ENCODE measurements at places on chromosomes 5 and 9.

DNA sequence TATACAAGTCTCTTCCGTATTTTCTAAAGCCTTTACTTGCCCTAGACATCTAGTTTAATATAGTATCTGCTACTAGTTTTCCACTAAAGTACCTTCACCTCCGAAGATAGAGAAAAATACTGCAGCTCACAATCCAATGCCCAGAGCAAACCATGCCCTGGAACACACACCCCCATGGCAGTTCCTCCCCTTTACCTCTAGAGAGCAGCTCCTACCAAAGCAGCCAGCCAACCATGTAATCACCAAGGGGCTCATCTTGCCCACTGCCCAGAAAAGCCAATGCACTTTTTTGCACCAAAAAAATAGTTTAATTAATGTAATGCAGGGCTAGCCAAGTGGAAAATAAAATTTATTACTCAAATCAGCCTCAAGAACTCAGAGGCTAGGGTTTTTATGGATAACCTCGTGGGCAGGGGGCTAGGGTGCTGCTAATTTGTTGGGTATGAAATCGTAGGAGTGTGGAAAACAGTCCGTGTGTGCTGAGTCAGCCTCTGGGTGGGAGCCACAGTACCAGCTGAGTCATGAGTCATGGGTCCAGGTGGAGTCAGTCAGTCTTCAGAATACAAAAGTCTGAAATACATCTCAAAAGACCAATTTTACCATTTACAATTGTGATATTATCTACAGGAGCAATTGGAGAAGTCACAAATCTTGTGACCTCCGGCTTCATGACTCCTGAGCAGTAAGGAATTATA lies 120.1 kb upstream of the ACO1 start:
- no peak for DNase-seq

DNA sequence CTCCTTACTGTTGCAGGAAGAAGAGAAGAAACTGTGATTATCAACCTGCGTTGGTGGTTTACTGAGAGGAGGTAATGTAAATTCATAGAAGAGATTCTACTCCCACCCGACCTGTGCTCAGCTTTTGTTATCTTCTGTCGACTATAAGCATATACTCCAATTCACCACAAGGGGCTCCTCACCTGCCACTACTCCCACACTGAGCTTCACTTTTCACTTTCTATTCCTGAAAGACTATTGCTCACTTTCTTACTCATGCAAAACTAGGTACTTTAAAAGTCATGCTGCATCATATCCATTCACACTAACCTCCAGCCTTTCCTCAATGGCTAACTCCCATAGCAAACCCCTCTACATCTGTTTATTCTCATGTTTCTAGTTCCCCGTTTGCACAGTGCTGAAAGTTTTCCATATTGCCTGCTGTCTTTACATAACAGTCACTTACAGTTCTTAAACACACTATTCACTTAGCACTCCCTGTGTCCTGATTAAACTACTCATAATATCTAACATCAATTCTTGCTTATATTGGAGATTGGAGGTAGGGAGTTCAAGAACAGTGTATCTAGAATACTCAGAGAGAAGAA lies 1062.6 kb downstream of the NR2F1-AS1 start:
- peak; percentile 15 for DNase-seq

GRCh38 chr9:72996684-72997314 lies 43.9 kb upstream of the ALDH1A1 start:
- no peak for DNase-seq

GRCh38 chr9:127061411-127061810 lies 61.0 kb downstream of the ANGPTL2 start:
- DNase-seq = no peak

DNA sequence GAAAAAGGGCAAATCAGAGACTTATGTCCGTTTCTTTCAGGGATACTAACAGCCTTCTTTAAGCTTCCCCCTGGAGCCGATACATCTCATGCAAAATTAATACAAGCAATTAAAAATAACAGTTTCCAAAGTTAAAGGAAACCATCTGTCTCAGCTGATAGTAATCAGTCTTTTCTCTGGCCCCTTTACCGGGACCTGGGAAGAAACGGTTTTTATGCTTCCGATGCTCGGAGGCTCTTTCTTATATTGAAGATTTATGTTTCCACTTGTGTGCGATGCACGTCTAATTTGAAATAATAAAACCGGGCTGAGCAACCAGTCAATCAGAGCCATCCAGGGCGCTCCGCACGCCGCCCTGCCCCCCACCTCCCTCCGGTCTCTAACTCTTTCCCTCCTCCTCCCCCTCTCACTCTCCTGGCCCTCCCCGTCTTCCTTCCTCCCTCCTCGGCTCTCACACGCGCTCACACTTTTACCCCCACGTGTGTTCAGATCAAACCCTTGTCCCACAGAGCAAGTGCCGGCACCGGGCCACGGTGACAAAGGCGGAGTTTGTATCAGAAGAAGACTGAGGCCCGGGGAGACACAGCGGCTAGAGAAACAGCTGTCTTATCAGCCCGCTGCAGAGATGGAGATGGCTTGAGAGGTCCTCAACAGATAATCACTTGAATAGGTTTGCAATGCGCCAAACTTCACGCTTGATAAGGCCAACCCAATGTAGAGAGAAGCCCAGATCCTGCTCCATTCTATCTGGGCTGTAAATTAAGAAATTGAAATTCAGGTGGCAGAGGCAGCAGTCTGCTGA lies 5.1 kb upstream of the ELAVL2 start:
- peak; percentile 73 for DNase-seq

GRCh38 chr9:81237565-81238231 lies 451.6 kb downstream of the TLE1 start:
- no peak for DNase-seq

- DNase-seq = no peak
Measured at GRCh38 chr5:14439087-14439871, 142.3 kb upstream of the OTULINL start.

DNA sequence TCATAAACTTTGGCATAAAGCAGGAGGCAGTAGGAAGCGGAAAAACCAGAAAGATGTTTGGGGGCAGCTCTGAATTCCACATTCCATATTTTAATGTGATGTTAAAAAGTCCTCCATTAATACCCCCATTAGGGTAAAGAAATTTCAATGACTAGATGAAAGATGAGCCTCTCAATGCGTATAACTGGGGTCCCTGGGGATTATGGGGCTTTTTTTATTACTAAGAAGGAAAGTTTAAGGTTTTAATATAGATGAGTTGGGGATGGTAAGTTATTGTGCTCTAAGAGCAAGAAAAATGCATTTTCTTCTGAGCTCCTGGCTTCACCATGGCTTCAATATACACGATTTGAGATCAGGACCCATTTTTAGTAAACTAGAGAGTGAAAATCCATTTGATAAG lies 321.9 kb downstream of the CDK5RAP2 start:
- no peak for DNase-seq

GRCh38 chr5:52504584-52505240 lies 283.0 kb upstream of the ITGA1 start:
- DNase-seq = no peak
